Liver (tissue), 10 donors: ENCODE measurements at places on chromosomes 11 and 22. TPM values are rescaled to one million over a fixed set of nuclear protein-coding genes. Genes with fewer than 3 reads are reported as not detected.

DNA sequence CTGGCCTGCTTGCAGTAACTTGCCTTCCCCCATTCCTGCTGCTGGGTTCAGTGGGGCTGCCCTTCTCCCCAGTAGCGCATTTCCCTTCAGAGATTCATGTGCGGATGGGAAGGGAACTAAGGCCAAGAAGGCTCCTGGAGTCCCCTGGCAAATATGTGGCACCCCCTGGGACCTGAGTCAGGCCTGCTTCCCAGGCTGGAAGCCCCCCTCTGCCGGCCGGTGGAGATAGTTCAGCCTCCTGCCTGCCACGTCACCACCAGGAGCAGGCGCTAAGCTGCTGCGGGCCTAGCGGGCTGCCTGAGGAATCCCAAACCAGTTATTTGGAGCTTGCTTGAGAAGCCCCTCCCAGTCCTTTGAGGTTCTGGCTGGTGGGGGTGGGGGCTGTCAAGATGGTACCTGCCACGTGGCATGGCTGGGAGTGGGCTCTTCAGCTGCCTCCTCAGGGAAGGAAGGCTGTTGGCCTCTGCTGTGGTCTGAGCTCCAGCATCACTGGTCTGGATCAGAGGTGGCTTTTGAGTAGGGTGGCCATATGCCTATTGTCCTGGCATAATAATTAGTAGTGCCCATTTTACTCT is 2.0 kb downstream of the SERPINH1 start:
- no peak for DNase-seq

GRCh38 chr22:47152938-47153337 is 390.5 kb downstream of the TBC1D22A start:
- no peak for DNase-seq

DNA sequence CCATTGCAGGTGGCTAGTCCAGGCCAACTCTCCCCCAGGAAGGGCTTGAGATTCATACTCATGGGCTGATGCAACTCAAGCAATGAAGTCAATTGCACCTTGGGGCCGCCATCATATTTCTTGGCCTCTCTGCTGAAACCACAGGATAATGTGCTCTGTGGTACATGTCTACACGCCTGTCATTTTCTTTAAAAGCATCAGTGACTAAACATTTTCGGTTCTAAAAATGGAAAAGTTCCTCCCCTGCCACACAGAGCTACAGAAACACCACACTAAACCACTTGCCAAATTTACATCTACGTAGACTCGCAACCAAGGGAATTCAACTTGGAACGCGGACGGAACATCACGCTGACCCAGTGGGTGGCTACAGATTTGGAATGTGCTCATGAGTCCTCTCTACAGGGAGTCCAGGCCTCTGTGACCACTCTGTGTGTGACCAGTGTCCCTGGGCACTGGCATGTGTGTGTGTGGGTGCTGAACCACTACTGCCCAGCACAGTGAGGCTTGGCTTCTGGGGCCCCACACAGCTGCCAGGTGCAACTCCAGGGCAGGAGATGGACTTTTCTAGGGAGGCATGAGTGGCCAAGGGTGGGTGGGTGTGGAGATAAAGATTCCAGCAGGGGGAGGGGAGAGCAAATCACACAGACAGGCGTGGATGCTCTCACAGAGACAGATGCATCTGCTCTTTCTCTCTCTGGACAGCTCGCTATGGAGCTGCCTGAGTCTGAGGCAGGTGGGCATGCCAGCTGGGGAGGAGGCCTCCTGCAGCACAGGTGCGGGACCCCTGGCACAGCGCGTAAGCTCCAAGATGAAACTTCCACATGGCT is 261.9 kb downstream of the CTTN start:
- no peak for DNase-seq

The RCOR2 gene
- total RNA-seq, result not detected

The PLEKHB1 gene
- 1.3 TPM for total RNA-seq

DNA sequence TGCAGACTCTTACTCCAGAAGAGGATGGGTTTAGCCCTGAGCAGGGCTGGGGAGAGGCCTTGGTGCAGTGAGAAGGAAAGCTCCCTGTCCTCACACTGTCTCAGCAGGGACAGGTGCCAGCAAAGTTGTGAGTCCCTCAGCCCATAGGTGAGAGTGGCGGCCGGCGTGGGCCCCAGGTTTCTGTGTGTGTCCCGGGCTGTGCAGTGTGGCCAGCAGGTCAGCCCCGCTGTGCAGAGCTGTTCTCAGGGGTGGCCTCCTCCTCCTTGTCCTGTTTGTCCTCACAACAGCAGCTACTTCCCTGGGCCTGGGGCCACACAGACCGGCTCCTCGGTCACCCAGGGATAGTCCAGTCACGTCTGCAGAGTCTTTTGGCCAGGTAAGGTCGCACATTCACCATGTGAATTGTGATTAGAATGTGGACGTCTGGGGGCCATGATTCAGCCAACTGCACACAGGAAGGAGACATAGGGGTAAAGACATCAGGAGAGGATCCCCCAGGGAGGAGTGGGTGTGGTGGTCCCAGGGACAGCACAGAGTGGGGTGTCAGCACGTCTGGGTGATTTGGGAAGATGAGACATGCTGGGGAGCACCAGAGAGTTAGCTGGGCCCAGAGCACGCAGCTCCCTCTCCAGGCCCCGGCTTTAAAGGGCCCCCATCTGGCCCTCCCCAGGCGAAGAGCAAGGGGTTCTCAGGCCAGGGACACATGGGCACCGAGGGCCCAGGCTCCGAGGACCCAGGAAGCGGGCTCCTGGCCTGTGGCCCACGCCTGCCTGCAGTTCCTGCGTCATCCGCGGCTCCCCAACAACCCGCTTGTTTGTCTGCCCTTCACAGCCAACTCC is 81.6 kb downstream of the MYEOV start:
- no peak for DNase-seq

GRCh38 chr11:94672636-94673035 is 95.5 kb upstream of the AMOTL1 start:
- DNase-seq, result no peak

GRCh38 chr11:84930863-84931262 is 696.3 kb downstream of the DLG2 start:
- no peak for DNase-seq

The CARNS1 gene
- 0.05 TPM for total RNA-seq

The RASGRP2 gene
- 14.9 TPM for total RNA-seq

The OR10V1 gene
- total RNA-seq, result not detected

DNA sequence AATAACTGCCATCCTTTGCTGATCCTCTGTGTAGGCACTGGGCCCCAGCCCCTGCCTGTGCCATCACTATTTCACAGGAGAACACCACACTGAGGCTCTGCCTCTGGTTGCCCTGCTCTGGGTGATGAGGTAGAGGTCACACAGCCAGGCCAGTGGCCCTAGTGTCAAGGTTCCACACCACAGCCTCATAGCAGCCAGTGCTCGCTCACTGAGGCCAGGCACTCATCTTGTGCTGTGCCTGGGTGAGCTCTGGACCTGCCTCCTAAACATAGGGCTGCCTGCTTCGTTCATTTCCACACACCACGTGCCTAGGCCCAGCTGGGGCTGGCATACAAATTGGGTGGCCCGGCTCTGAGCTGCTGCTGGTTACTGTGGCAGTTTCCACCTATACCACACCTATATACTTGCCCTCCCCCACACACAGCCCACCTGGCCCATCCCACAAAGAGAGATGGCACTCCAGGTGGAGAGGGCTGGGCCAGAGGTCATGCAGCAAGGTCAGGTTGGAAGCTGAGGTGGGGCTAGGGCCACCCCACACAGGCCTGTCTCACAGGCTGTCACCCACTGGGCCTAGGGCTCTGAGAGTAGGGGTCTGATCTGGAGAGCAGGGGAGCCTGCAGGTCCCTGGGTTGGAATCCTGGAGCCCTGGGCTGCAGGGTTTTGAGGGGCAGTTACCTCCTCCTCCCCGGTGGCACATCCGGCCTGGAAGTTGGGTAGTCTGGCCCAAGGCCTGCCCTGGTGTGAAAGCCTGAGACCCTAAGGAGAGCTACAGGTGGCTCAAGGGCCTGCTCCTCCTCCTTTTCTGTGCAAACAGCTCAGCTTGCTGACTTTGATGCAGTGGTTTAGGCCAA is 11.2 kb downstream of the KCNQ1OT1 start:
- no peak for DNase-seq

The HTR3B gene
- total RNA-seq, result not detected

- DNase-seq, result no peak
Observed at GRCh38 chr11:104380358-104380757, 216.4 kb upstream of the PDGFD start.

The MMP11 gene
- 33.7 TPM for total RNA-seq

GRCh38 chr11:35618497-35619115 is 346 bp downstream of the FJX1 start:
- no peak for DNase-seq

The FEN1 gene
- total RNA-seq, result 46.5 TPM

The SLC22A12 gene
- not detected for total RNA-seq

The REXO2 gene
- 51.7 TPM for total RNA-seq

The VSIG2 gene
- 0.75 TPM for total RNA-seq

The SELENOH gene
- 52.2 TPM for total RNA-seq

DNA sequence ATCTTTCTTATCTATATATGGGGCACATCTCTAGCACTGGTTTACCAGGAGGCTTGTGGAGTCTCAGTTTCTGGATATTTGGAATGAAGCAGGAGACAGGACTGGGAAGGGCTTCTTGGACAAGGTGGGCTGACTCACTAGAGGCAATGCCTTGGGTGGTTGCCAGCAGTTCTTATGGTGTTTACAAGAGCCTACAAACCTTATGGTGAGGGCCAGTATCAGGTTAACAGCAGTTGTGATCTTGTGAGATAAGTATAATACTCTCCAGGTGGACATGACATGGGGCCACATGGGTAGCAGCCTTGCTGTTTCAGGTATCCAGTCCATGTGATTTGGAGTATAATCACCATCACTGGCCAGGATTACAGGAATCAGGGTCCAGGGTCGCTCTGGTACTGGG is 10.2 kb downstream of the FUT4 start:
- DNase-seq, result no peak

- no peak for DNase-seq
Observed at GRCh38 chr11:115674176-115674936, 170.1 kb upstream of the CADM1 start.

The OR2D2 gene
- total RNA-seq, result not detected

The VSTM5 gene
- total RNA-seq, result not detected

The PHLDA2 gene
- total RNA-seq, result not detected

- DNase-seq, result no peak
Observed at GRCh38 chr11:104064034-104064630, 27.7 kb downstream of the DDI1 start.

The TEX12 gene
- not detected for total RNA-seq

The CCDC81 gene
- 0.67 TPM for total RNA-seq

DNA sequence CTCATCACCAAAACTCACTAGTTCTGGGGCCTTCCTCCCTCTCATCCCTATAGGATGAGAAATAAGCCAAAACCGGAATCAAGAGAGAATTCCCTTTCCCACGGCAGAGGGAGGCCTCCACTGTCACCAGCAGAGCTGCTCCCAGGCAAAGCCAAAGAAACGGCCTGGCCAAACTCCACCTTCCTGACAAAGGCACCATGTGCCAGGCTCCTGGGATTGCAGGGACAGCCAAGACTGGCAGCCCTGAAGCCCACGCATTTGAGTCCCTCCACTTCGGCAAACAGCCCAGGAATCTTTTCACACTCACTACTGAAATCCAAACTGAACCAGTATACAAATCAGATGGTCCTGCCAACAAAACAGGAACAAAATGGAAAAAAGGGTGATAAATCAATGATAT is 6.1 kb downstream of the SMCO4 start:
- DNase-seq, result no peak

- no peak for DNase-seq
Observed at GRCh38 chr11:117900720-117901440, 24.4 kb upstream of the FXYD6 start.

- no peak for DNase-seq
Observed at GRCh38 chr11:4926608-4927007, 2.5 kb upstream of the OR51G1 start.

DNA sequence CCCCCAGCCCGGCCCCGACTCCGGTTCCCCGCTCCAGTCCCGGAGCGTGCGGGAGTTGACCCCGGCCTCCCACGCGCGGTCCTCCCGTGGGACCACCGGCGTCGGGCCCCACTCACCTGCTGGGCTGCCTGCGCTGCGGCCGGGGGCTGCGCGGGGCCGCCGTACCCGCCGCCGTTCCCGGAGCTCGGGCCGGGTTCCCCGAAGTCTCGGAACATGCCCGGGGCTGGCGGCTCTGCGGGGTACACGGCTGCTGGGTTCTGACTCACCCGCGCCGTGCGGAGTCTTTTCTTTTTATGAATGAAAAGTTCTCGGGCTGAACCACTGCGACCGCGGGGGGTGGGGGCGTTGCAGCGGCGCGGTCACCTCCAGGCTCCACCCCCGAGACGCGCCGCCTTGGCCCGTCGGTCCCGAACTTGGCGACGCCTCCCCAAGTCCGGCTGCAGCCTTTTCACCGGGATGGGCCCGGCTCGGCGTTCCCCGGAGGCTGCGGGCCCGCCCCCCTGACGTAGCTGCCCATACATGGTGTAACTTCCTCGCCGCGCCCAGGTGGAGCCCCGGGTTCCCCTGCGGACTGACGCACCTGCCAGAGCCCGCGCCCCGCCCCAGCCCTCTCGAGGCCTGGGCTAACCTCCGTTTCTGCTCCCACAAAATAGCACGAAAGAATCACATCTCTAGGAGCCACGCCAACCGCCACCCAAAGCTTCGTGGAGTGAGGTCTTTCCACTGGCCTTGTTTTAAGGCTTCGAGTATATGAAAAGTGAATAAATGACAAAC is at the start of gene FOSL1:
TSS of gene FOSL1 (minus strand) at position 264 of the 774 bp plus-strand sequence. CDS start at position 215, 49 bp downstream.
- DNase-seq, result peak; percentile 70

- no peak for DNase-seq
Observed at GRCh38 chr11:126059238-126059781, 3.4 kb downstream of the CDON start.

The KCTD14 gene
- total RNA-seq, result 0.70 TPM

DNA sequence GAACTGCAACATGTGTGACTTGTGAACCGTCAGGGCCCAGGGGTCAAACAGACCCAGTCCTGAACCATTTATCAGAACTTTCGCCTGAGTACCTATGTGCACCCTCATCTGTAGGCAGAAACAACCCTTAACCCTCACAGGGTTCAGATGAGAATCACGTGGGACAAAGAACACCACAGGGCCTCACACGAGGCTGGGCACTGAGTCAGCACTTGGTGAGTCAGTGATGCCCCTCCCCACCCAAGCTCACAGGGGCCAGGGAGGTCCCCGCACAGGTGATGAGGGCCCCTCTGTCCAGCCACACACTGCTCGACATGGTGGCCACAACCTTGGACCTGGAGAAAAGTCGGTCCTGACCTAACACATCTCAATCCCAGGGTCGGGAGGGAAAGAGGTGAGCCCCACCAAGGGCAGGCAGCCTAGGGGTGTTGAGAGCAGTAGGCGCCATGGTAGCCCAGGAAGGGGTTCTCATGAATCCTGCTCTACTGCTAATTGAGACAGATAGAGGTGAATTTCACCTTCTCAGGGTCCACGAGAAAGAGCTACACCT is 176.4 kb downstream of the SHANK2 start:
- DNase-seq, result no peak
